ENCODE measurements at places on chromosomes 1 and 21.

- DNase-seq = no peak
Measured at GRCh38 chr1:167548059-167548932, 5.3 kb downstream of the CREG1 start.

DNA sequence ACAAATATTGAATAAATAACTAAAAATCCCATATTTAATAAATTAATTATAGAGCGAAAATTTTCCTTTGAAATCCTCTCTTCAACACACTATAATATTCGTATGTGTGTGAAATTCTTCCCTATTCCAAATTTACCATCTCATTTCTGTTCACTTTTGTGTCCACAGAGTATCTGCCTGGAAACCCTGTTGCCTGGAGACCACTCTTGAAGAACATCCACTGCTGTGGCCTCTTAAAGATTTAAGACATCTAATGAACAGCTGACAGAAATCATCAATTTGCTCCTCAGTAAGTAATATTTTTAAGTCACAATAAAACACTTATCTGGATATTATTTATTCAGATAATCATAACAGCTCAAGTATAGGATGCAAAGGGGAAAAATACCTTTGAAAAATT is 69.7 kb downstream of the CYYR1 start:
- no peak for DNase-seq

DNA sequence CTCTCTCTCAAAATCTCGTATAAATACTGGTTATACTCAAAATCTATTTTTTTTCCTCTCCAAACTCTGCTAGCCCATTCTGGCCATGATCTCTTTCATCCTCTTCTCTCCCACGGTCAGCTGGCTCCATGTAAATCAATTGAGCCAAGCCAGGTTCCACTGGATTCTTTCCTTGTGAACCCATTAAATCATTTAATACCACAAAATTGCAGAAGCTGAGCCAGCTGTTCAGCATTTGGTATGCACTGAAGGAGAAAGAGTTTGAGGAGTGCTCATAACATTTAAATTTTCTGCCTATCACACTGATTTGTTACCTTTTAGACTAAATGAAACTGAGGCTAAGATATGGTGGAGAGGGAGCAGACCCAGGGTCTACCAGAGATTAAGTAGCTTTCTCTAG is 29.1 kb upstream of the TADA1 start:
- no peak for DNase-seq

DNA sequence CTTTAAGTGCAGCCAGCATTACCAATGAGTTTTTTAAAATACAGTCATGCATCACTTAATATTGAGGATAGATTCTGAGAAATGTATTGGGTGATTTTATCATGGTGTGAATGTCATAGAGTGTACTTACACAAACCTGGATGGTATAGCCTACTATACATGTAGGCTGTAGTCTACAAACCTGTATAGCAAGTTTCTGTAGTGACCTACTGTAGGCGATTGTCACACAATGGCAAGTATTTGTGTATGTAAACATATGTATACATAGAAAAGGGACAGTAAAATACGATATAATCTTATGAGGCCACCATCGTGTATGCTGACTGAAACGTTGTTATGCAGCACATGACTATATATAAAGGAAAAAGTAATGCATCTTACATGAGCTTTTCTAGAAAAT is 48.2 kb downstream of the RPE65 start:
- DNase-seq = no peak

- peak; percentile 78 for DNase-seq
Measured at GRCh38 chr1:234722904-234723720, 113.1 kb upstream of the IRF2BP2 start.

DNA sequence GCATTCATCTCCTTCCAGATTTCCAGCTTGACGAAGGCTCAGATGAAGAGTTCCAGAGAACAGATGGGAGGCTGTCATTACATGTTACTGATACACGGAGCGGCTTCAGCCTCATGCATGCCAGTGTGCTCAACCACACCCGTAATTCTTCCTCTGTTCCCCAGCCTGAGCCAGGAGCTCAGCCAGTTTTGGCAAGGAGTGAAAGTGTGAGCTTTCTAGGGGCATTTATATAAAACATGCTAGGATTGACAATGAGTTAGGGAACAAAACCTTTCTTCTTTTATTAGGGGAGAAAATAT is 290.4 kb upstream of the PLXNA2 start:
- DNase-seq = no peak

DNA sequence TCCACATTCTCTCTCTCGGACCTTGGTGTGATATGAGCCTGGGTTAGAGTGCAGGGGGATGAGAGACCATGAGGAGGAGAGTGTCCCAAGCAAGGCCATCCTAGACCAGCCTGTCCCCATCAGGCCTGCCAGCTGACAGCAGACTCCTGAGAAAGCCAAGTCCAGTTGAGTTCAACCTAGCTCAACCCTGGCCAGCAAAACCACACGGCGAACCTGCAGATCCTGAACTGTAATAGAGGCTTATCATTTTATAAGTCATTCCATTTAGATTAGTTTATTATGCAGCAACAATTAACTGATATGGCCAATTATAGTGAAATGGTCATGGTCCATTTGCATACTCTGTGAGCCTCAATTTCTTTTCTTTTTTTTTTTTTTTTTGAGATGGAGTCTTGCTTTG is 36.4 kb upstream of the ARHGEF10L start:
- DNase-seq = no peak

DNA sequence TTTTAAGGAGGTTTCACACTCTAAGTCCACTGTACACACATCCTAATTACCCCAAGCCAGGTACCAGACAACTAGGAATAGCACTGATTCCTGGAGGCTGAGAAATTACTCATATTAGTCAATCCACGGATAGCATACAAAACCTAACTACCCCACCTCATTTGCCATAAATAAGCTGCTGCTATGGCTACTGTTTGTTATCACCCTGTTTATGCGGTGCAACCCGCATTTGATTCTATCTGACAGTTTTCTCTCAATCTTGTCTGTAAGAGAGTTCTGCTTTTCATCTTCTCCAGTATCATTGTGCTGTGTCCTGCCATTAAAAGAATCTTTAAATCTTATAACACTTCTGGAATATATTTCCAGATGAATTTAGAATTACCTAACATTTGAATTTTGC is 1496.5 kb downstream of the PLA2G4A start:
- no peak for DNase-seq

GRCh38 chr1:241677201-241677600 is 25.1 kb downstream of the WDR64 start:
- DNase-seq = peak; percentile 31

DNA sequence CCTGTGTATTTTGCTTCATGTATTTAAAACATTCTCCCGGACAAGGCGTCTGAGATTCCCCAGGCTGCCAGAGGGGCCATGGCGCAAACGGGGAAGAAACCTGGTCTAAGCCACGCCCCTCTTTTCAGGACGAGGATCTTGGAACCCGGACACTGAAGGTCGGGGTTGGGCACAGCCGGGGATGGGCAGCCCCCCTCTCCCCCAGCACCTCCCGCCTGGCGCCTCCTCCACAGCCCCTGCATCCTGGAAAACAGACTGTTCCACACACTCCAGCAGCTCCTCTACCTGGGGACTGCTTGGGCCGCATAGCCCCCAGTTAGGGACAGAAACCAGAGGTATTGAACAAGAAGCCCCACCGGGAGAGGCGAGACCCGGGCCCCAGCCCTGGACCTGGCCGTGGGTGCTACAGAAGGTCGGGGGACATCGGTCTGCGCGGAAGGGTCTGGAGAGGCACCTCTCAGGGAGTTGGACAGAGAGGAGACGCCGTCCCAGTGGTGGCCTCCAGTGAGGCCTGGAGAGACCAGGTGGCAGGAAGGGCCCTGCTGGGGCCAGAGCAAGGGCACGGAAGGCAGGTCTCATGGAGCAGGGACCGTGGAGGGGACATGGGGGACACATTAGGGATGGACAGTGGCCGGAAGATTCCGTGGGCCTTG is 5.4 kb downstream of the TP73 start:
- no peak for DNase-seq

- DNase-seq = no peak
Measured at GRCh38 chr1:204319462-204319861, 40.3 kb downstream of the PLEKHA6 start.

DNA sequence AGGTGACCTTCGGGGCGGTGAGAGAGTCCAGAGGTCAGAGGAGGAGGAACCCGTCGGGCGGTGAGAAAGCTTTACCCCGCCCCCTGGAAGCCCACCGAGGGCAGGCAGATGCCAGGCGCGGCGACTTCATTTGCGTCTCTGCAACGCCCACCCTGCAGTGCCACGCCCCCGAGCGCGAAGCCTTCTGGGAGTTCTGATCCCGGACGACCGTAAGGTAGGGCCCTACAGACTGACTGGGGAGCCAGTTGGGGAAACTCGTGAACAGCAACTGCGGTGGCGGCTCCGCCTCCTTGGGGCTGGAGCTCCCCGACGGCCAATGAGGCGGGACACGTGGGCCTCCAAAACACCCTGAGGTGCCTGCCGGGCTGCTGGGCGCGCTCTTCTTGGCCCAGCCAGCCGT is 46.0 kb upstream of the EDARADD start:
- DNase-seq = no peak

GRCh38 chr21:20789729-20790500 is 208.3 kb upstream of the NCAM2 start:
- no peak for DNase-seq

DNA sequence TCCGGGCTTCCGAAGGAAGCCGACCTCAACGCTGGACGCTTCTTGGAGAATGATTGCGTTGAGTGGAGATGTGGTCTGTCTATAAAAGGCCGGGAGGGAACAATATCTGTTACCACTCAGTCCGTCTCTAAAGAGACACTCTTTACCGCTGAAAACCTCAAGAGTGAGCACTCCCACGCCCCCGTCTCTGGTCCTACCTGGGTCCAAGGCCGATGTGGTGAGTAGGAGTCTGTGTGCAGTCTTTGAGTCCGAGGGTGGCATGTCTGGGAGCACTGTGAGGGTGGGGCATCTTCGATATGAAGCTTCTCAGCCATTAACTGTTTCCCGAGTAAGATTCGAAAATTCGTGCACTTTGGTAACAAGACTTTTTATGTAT is 576 bp downstream of the ZFP69 start:
- DNase-seq = no peak

- peak; percentile 97 for DNase-seq
Measured at GRCh38 chr1:155250633-155251449, 4.4 kb downstream of the ENTREP3 start.
